ENCODE measurements at places on chromosomes 12 and 14.

- DNase-seq, result no peak
These were observed 61.4 kb upstream of the SCN8A start for GRCh38 chr12:51529651-51529970.

DNA sequence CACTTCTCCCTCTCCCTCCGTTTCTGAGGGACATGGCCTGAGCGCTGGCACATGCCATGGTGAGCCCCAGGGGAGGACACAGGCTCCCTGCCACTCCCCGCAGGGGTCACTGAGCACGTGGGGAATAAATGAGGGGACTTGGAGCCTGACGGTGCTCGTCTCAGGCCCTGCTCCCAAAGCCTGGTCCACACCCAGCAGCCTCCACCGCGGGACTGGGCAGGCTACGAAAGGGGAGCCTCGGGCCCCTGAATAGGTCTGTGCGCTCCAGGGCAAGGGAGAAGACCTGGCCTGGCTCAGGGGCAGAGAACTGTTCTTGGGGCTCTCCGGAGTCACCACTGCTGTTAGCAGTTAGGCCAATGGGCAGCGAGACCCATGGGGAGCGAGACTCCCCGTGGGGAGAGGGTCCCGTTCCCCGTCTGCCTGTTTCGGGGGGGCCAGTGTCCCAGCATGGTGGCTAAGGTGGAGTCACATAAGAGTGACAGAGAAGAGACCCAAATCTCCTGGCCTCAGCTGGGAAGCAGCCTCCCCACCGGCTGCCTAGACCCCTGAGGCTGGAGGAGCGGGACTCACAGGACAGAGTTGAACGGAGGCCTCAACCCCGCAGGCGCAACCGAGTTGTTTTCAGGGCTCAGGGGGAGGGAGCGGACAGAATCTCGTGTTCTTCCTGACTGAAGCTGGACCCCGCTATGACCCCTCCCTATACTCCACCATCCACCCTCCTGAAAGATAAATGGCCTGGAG is 329.8 kb upstream of the SFSWAP start:
- no peak for DNase-seq

DNA sequence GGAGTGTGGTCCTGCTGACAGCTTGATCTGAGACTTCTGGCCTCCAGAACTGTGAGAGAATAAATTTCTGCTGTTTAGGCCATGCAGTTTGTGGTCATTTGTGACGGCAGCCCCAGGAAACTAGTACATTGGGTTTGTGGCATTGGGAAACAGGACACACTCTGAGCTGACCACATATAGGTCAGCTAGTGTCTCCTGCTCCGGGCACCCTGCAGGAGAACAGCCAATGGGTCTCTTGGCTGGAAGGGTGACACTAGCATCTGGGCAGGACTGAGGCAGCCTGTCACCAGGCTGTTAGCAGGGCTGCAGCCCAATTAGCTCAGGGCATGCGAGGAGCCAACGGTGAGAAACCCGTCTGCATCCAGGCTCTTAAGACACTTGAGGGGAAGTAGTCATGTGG is 83.2 kb downstream of the PITPNM2 start:
- no peak for DNase-seq

DNA sequence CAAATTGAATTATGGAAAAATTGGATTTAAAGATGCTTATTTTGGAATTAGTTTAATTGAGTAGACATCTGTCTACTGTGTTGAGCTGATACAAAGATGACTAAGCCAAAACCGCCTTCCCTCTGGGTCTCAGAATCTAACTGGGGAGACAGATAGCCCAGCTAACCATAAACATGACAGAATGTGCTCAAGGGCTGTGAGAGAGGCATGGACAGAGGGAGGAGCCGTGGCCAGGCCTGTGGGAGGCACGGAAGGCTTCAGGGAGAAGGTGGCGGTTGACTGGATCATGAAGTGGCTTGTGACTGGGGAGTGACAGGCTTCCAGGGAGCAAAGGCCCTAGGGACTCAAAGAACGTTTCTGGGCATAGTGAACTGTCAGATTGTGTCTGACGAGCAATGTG is 74.6 kb downstream of the DACT1 start:
- no peak for DNase-seq

GRCh38 chr12:31001581-31002360 is 71.9 kb upstream of the DDX11 start:
- no peak for DNase-seq

DNA sequence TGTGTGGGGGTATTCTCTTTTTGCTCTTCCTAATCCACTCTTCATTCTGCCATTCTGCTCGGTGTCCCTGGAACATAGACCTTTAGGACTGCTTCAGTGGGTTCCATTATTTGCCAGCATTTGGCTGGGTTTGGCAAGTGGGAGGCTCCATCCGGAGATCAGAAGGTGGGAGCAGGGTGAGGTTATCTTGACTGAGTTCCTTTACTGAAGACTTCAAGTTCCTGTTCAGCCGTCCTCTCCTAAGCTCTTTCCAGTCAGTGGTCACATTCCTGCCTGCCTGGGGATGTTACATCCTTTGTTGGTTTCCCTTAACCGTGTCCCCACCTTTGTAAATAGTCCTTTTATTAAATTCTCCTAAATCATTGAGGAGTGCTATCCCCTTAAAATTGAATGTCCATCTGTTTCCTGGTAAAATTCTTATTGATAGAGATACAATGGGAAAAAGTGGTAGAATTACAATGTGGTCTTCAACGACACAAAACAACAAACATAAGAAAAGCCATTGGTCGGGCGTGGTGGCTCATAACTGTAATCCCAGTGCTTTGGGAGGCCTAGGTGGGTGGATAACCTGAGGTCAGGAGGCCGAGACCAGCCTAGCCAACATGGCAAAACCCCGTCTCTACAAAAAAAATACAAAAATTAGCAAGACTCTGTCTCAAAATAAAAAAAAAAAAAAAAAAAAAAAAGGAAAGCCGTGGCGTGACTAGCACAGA is 5.0 kb upstream of the MIA2 start:
- peak; percentile 3 for DNase-seq

DNA sequence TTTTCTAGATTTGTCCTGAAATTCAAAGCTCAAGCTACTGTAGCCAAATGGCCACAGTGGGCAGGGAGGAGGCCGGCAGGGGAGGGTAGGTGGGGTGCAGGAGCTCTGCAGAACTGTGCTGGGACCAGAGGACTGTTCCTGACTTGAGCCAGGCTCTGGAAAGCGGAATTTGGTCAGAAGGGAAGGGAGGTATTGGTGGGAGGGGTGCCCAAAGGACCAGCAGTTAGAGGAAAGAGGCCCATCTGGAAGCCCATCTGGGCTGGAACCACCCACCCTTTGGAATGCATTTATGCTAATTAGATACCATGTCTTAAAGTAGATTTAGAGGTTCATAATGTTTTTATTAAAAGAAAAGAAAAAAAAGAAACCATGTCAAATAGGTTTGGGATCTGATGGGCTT is 24.5 kb upstream of the JPH4 start:
- DNase-seq, result no peak

GRCh38 chr14:42792166-42792565 is 1185.5 kb downstream of the LRFN5 start:
- DNase-seq, result no peak

- no peak for DNase-seq
These were observed 25.2 kb downstream of the LTBP2 start for GRCh38 chr14:74586681-74587362.

DNA sequence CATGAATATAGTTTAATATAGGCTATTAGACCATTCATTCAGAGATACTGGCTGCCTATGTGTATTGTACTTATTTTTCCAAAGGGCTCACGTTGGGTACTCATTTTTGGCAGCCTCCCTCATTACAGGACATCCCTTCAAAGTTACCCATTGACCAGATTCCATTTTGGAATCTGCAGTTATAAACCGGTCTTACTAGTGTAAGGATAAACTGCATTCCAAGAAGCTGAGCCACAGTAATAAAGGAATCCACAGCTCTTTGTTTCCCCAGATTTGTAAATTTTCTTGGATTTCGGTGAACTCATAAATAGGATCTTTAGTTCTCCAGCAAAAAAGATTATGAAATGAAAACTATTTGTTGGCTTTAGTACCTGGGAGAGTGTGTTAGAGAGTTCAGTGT is 18.9 kb upstream of the CFL2 start:
- DNase-seq, result no peak

DNA sequence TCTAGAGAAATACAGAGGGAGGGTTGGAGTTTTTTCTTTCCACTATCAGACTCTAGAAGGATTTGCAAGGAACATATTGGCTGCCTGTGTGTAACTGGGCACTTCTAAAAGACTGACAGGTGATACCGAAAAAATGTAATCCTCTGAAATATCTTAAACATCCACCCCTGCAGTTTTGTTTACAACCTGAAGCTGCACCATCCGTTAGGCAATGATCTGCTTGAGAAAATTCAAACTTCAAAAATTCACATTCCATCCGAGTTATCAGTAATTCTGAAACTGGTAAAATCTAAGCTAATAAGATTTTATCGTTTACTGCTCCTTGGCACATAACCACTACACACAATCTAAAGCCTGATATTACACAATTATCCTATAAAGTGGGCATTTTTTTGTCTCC is 528.6 kb downstream of the FUT8 start:
- DNase-seq, result no peak

DNA sequence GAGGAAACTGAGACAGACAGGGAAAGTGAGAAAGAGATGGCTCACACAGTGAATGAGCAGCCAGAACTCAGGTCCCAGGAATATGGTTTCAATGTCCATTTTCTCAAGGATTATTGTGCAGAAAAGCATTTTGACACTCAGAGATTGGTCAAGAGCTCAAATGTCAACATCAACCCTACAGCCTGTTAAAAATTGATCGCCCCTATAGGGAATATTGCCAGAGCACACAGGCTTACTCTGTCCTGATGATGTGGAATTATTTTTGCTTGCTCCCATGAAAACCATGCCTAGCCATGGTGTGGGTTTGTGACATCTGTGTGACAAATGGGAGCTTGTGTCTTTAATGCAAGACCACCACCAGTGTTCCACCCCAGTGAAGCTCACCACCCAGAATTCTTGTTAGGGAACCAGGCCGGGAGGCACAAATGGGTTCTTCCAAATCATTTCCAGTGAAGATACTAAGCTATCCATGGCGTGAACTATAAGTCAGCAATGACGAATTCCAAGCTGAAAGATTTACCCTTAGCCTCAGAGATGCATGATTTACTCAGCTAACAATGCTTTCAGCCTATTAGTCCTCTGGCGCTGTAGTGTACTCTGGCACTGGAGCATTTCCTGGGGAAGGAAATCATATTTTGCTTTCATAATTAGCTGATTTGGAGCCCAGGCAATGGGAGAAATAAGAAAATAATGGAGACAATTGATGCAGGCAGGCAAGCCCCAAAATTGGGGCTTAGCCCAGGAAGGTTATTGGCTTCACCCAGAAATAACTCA is 1188.2 kb upstream of the TMEM132C start:
- DNase-seq, result no peak

DNA sequence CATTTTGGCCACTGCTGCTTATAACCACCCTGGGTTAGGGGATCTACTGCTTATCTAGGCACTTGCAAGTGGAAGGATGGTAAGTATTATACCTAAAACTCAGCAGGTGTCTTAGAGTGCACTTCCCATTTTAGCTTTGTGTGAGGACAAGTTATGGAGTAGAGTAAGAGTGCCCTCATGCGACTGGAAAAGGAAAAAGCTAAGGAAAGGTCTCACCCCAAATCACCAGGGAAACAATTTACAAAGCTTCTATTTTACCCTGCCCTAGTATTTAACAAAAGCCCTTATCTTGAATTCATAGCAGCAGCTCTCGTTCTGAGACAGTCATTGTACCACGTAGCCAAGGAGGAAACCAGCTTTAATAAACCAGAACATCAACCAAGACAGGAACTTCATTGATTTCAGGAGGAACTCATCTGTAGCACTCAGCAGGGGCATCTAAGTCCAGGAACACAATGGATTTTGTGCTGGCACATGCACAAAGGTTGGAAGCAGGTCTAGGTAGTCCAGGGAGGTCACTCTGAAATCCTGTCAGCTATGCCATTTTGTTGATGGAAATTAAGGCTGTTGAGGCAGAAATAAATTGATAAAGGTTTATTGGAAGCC is 2.9 kb downstream of the RDH12 start:
- DNase-seq, result peak; percentile 73

DNA sequence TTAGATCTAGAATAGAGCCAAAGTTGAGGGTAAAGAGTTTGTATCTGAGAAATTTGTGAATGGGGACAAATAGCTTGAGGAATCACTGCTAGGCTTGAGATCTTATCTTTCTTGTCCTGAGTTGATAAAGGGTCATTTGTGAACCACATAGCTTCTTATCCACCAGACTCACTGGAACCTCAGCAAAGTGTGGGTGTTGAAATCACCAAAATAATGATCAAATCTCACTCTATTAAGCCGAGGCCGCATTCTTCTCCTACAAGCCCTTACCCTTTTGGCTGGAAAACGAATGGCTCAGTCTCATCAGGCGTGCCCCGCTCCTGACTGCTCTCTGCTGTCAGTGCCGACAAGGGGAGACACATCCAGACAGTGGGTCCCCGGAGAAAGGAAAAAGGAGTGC is 240.6 kb downstream of the EGLN3 start:
- DNase-seq, result no peak

GRCh38 chr14:84555493-84555892 is 974.5 kb upstream of the FLRT2 start:
- DNase-seq, result no peak

GRCh38 chr12:109890620-109891170 is 9.4 kb upstream of the TCHP start:
- DNase-seq, result no peak

DNA sequence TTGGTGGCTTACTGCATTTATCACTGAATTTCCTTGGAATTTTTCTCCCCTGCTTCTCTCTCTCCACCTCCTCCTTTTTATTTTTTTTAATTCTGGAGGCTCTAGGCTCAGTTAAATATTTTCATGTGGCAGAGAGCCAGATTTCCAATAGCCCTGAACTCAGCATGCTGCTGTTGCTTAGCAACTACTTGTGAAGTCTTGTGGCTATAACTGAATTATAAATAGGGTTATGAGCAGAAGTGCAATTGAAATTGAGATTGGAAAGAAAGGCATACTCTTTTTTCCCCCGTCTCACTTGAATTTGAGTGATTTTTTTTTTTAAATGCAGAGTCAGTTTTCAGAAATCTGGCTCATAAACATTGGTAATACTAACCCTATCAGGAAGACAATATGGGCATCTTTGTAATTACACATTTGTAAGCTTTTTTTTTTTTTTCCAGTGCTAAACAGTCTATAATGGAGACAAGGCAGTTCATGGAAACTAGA is 38.3 kb downstream of the ATF7IP start:
- DNase-seq, result peak; percentile 86

- no peak for DNase-seq
These were observed 384.0 kb upstream of the FOXG1 start for GRCh38 chr14:28382444-28383190.

GRCh38 chr12:44431647-44432343 is 444.3 kb downstream of the NELL2 start:
- DNase-seq, result no peak

- DNase-seq, result peak; percentile 81
These were observed 238.9 kb downstream of the CHST11 start for GRCh38 chr12:104695453-104696148.

- no peak for DNase-seq
These were observed 16.9 kb upstream of the KRR1 start for GRCh38 chr12:75528272-75528671.

- no peak for DNase-seq
These were observed 73.8 kb downstream of the TRAFD1 start for GRCh38 chr12:112199136-112199535.

DNA sequence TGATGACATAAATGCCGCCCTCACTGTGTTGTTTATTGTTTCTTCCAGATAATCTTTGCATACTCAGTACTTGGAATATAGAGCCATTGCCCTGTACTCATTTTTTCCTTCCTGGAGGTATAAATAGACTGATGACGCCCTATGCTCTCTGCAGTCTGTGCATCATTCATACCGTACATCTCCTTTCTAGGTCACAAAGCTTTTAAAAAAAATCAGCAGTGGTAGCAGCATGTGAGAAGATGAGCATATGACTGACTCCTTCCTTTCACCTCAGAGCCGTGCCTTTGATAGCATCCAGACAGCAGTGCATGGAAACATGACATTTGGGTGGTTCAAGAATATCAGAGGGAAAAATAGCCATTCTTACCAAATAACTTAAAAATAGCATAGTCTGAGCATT is 77.3 kb downstream of the PDE3A start:
- no peak for DNase-seq
